ENCODE measurements at places on chromosomes 4 and X.
A peak's percentile ranks its signal among the peaks of the same experiment; 100 is the strongest.

DNA sequence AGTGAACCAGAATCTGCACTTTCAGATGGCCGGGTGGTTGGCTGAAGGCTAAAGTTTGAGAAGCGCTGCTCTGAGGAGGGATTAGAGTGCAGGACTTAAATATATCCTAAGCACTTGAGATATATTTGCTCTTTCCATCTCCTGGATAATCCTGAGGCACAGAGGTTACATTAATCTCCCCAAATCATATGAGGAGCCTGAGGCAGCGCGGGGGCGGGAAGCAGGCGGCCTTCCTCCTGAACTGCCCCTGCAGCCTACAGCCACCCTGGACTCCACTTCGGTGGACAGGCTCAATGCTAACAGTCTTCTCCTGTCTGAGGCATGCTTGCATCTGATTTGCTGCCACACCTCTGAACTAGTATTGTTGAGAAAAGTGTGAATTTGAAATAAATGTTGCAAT is 72.5 kb downstream of the AFAP1 start:
- DNase-seq = no peak

DNA sequence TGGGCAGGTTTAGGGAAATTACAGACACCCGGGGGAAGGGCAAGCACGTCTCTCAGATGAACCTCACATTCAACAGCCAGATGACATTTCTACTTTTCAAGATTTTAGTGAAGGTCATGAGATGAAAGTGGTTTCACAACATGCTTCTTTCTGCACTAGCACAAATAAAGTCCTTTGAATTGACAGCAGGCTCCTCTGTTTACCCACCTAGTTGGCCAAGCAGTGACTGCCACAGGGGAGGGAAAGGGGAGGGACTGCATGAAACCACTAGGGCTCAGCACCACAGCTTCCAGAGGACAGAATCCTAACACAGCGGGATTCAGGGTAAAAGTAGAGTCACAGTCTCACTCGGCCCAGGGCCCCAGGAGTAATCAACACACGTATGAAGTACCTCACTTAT is 6.2 kb downstream of the RAB40A start:
- no peak for DNase-seq

- peak; percentile 38 for DNase-seq
Observed at GRCh38 chr4:3407930-3408792, 33.6 kb upstream of the HGFAC start.

- no peak for DNase-seq
Observed at GRCh38 chr4:77120886-77121508, 36.0 kb upstream of the CCNG2 start.

- no peak for DNase-seq
Observed at GRCh38 chrX:44914532-44915198, 41.7 kb downstream of the KDM6A start.

DNA sequence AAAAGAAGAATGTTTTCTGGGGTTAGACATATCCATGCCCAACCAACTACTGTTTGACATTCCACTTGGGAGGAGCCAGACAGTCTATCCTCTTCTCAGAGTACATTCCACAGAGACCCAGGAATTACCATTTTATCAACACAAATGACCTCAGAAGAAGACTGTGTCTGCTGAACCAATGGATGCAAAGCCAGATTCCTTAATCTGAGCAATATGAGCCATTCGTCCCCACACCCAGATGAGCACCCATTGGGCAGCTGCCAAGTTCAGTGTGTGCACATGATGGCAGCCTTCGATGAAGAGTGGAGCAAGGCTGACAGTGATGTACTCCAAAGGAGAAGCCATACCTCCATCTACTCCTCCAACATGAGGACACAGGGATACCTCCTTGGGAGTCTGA is 111.3 kb downstream of the ZNF674 start:
- DNase-seq = no peak

GRCh38 chr4:2788532-2789103 is 4.3 kb upstream of the SH3BP2 start:
- DNase-seq = peak; percentile 67

DNA sequence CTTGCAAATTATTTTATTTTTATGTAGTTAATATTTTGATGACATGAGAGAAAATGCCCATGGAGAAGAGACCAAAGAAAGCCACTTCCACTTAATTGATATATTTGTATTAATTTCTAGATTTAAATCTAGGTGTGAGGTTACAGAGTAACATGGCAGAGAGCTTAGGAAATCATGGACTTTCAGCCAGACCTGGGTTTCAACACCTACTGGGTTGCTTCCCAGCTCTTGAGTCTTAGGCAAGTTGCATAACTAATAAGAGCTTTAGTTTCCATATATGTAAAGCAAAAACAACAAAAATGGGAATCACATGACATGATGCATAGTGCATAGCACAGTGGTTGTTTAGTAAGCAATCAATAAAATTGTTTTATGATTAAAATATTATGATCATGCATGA is 413.3 kb downstream of the CCSER1 start:
- DNase-seq = no peak

GRCh38 chrX:102745513-102745856 is 24.9 kb downstream of the GPRASP3 start:
- DNase-seq = no peak

DNA sequence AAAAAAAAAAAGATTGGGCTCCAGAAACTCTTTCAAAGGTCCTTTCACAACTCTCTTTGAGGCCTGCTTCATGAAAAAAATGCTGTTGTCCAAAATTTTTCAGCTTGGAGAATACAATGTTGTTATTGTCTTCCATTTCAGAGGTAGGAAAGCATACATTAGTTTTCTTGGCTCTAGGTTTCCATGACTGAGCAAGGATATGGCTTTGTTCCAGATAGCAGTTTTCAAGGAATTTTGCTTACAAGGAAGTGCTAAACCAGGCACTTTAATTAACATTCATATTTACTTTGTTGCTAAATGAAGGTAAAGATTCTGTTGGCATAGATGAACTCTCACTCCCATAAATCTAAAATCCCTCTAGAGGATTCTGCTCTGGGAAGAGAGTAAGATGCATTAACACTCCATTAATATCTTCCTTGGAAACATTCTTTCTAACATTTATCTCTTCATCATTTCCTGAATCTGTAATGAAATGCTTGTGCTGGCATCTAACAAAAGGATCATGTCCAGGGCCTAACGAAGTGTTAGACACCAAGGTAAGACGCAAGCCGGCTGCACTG is 118.4 kb downstream of the COL25A1 start:
- DNase-seq = no peak

DNA sequence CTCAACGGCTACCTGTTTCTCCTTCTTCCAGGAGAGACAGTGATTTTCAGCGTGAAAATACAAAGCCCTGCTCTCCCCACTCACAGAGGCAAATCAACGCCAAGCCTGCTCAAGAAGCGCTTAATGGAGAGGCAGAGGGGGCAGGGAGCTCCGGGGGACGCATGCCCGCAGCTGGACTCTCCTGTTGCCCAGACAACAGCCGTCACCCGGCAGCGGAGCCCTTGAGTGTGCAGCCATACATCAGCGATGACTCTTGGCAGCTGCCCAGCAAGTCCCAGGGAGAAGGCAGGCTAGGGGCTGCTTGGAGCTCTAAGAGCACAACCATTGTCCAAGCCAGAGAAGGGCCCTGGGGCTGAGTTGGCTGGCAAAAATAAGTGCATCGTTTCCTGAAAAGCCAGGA is 71.0 kb upstream of the AFAP1 start:
- no peak for DNase-seq

DNA sequence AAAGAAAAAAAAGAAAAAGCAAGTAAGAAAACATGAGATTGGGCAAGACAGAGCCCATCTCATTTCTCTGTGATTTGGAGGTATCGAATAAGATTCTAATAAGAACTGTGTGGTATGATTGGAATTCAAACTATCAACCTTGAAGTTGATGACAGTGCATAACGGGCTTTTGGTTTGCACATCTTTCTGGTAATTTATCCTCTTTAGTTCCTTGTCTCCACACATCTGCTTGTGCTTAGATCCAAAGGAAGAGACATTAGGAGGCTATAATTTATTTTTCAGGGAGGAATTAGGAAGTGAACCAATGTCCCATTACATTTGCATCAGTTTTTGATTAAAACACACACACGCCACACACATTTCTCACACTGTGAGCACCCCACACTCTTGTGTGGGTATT is 149.9 kb downstream of the ARSF start:
- no peak for DNase-seq

GRCh38 chrX:39654952-39655351 is 442.8 kb downstream of the BCOR start:
- no peak for DNase-seq

DNA sequence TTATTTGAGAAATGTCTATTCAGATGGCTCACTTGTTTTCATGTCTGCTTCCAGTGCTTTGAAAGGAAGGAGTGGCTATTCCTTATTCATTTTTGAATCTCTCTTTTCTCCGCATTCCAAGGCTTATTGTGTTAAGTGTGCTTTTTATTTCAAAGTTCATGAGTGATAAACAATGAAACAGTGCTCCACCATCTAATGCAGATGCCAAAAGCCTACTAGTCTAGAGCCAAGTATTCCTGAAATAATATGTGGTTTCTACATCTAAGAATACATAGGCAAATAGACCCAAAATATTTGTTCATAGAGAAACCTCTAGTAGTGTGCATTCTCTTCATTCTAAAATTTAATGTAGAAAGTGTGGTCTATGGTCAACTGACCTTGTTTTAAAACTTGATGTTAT is 187.3 kb downstream of the GABRB1 start:
- no peak for DNase-seq

GRCh38 chrX:20320461-20321159 is 53.9 kb upstream of the RPS6KA3 start:
- no peak for DNase-seq

DNA sequence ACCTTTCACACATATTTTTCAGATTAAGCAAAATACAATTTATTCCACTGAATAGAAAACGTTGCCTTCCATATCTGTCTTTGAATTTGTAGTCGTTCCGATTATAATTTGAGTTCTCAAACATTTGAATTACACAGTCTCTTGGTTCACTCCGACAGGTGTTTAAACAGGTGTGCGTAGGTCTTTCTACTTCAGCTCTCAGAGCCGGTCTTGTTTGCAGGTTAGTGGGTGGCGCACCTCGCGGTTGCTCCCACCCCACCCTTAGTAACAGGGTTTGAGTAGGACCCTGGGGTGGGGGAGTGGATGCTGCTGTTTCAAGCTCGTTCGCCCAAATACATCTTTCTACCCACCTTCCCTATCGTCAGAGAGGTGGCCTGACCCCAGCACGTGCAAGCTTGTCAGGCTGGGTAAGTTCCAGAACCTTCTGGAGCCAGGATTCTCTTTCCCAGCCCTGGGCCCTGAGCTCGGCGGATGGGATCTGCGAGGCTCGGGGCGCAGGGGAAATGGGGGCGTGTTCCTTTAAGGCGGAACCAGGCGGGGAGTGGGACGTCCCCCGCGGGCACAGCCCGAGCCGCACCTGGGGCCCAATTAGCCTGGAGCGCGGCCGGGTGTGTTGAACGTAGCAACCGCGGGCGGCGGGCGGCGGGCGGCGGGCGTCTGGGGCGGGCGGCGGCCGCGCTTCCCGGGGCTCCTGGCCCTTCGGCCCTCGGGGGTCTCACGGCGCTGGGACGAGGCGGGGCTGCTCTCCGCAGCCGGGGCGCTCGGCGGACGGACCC is at the start of gene FAM149A:
FAM149A (plus strand) TSS at position 591 of the 776 bp plus-strand sequence.
- DNase-seq = peak; percentile 64

GRCh38 chr4:109169170-109169569 is 133.3 kb downstream of the COL25A1 start:
- DNase-seq = no peak

DNA sequence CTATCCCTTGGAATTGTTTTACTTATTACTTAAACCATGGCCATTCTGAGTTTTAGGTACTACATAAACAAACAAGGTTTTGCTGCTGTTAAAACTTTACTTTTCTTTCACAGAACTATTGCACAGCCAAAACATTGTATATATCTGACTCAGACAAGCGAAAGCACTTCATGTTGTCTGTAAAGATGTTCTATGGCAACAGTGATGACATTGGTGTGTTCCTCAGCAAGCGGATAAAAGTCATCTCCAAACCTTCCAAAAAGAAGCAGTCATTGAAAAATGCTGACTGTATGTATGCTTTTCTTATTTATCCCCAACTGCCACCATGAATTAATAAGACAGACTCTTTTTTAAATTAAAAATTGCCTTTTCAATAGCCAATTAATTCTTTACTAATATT is 69.8 kb downstream of the CCKAR start:
- no peak for DNase-seq

DNA sequence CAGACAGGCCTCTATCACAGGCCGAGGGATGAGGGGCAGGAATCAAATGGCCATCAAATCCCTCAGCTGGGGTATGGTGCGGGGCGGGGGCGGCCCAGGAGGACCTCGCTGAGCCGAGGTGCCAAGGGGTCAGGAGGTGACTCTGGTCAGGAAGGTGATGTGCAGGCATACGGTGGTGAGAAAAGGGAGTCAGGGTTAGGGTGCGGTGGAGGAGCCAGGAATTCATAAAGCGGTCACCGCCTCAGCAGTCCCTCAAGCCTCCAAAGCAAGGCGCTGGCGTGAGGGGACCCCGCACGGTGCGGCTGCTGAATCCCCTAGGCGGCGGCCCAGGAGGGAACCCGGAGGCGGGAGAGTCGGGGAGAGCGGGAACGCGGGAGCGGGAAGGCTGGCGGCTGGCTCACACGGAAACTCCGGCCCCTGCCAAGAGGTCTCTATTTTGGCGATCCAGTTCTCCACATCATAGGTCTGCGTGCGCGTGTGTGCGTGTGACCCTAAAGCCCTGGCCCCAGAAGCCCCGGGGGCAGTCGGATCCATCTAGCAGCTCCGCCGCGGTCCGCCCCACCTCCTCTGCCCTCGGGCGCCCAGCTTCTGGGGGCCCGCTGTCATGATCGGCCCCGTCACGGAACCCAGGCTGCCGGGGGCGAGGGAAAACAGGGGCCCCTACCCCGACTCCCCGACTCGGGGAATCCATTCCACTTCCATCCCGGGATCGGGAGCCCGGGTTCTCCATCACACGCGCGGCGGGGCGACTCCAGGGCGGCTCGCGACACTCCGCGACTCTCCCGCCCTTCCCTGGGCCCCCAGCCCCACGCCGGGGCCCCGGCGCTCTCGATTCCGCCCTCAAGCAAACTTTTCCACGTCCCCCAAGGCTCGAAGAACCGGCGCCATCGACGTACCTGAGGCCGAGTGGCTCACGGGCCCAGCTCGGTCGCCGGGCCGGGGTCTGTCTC is 593 bp downstream of the ELF4 start:
- DNase-seq = no peak

- DNase-seq = no peak
Observed at GRCh38 chrX:150581093-150581775, 12.8 kb downstream of the MTM1 start.

DNA sequence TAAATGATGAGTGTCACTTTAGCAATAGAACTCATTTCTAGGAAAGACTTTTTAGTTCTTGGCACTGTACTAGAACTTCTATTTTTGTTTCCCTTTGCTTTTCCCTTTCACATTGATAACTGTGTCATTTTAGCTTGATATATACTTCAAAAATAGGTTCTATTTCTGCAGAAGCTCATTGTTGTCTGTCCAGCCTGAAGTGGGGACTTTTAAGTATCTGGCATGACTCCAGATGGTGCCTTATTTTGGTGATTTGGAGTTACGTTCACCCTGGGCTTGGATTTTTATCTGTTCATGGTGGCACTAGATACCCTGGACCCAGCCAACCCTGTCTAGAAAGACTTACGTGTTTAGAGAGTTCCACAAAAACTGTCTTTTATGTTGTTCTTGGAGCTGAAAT is 3.4 kb downstream of the ABHD18 start:
- DNase-seq = no peak

GRCh38 chr4:99887837-99888236 is 6.4 kb downstream of the LAMTOR3 start:
- DNase-seq = no peak
